H4 (cell line): ENCODE measurements at places on chromosomes 6 and 20.

DNA sequence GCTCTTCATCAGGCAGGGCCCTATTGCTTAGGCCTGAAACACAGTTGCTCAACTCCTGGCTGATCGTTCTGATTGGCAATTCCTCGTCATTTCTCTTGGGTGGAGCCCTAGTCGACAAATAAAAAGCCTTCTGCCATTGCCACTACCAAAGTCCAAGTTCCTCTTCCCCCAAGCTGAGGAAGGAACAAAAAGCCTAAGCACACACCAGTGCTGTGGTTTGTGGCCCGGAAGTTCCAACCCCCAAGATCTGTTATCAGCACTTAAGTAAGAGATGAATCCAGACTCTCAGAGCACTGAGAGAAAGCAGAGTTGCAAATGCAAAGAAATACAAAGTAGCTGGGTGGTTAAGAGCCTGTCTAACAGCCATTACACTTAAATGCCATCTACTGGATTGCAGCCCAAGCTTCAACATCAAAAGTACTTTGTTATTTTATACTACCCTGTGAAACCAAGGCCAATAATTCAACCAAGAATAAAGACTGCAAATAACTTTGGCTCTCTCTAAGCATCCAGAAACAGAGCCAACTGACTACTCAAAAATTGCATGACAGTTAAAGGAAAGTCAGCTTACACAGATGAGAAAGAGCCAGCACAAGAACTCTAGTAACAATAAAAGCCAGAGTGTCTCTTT lies 1024.0 kb downstream of the GRIK2 start:
- peak; percentile 13 for DNase-seq

GRCh38 chr6:37653933-37654565 lies 43.6 kb downstream of the MDGA1 start:
- DNase-seq: peak; percentile 55

DNA sequence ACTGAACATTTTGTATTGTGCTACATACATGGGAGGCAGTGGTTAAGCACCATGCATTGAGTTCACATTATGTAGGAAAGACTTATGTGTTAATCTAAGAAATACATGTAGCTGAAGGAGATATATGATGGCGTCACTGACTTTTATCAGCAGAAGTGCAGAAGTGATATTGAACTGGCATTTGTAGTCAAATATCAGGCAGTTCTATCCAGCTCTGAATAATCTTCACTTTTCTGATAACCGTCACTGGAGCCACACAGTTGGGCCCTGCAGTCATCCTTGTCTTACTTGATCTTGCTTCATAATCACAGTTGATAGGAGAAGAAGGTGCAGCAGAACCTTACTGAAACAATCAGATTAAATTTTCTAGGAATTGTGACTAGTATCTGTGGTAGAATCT lies 26.4 kb downstream of the CRISP1 start:
- DNase-seq: no peak

- DNase-seq: no peak
Observed at GRCh38 chr6:156877126-156877863, 100.1 kb downstream of the ARID1B start.

- DNase-seq: no peak
Observed at GRCh38 chr20:45576995-45577394, 2.1 kb downstream of the WFDC8 start.

- no peak for DNase-seq
Observed at GRCh38 chr6:2661651-2662050, 89.1 kb downstream of the MYLK4 start.

GRCh38 chr20:21099751-21100577 lies 6.2 kb downstream of the LINC00237 start:
- no peak for DNase-seq

GRCh38 chr20:64045346-64046011 lies 4.0 kb downstream of the SOX18 start:
- DNase-seq: no peak

GRCh38 chr6:169092375-169092774 lies 161.3 kb downstream of the THBS2 start:
- DNase-seq: no peak

- no peak for DNase-seq
Observed at GRCh38 chr20:49672096-49672664, 41.5 kb downstream of the B4GALT5 start.

DNA sequence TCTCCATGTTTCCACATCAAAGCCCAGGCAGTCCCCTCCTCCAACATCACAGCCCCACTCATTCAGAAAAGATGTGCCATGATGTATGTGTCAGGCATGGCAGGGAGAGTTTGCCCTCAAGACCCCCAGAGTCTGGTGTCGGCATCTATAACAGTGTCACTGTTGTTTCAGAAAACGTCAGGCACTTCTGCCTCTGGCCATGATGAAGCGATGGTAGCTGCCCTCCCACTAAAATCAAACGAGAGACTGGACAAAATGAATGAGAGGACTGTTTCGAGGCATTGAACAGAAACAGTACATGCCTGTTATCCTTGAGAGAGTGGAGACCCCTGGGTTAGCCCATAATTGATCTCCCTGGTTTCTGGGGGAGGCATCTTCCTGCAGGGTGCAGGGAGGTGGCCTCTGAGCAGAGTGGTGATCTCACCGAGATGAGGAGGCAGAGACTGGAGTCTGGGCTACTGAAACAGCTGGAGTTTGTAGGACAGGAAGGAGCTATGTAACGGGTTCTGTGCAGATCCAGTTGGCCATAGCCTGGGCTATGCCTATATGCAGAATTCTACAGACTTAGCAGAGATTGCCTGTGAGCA lies 144.5 kb downstream of the SYCP2 start:
- no peak for DNase-seq

GRCh38 chr6:112005013-112005371 lies 48.9 kb upstream of the CCN6 start:
- no peak for DNase-seq

- DNase-seq: no peak
Observed at GRCh38 chr6:26284537-26285142, 80.4 kb upstream of the BTN3A2 start.

DNA sequence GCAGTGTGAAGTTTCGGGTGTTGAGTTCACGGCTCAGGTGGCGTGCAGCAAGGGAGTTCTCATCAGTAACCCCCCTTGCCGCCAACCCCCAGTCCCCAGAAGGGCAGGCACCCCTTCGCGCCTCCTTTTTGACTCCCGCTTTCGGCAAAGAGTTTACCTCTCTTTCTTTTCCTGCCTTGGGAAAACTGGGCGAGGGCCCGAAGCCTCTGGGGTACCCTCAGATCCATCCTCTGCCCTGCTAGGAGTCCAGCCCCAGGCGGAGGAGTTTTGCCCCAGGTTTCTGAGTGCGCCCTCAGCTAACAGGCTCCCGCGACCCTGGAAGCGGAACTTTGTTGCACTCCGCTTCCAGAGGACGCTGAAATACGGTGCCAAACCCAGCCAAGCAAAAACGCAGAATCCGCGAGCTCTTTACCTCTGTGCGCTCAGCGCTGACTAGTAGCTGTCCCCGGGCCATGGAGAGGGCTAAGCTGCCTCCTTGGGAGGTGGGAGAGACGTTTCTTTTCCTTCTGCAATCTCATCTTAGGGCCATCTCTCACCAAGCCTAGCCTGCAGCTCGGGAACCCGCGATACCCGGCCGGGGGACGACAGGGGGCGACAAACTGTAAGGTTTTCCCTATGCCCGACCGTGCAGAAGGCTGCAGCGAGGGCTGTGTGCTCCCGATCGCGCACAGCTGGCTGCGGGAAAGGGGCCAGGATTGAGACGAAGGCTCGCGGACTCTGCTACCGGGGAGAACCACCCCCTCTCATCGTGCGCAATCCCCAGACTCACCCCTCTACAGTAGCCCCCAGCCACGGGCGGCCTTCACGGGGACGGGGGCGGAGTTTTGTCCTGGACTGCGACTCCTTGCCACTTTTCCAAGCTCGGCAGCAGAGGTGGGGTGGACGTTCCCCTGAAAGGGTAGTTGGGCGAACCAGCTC lies 2.7 kb upstream of the PAX1 start:
- DNase-seq: peak; percentile 44

DNA sequence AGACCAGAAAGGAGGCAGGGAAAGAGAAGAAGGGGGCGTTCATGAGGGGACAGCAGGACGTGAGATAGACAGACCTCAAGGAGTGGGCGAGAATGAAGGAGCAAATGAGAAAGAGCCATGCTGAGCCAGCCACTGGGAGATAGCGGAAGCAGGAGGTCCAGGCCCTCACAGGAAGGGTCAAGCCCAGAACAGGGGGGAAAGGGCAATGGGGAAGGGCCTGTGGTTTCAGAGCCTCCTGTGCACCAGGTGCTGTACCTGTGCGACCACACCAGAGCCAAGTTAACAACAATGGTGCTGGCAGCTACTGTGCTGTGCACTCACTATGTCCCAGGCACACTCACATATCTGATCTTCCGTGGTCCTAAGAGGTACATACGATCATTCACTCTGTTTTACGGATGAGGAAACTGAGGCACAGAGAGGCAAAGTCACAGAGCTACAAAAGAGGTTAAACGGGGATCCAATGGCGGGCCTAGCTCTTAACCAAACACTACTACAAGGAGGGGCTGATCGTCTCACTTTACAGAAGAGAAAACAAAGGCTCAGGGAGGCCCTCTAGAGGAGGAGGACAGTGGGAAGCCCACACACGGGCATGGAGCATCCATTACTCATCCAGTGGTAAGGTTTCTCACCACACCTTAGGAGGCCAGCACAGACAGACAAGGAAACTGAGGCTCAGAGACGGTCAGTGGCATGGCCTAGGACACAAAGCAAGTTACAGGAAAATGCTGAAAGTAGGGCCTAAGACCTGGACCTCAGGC lies 129.1 kb downstream of the PREX1 start:
- DNase-seq: no peak

- DNase-seq: no peak
Observed at GRCh38 chr20:6848041-6848440, 80.6 kb downstream of the BMP2 start.

DNA sequence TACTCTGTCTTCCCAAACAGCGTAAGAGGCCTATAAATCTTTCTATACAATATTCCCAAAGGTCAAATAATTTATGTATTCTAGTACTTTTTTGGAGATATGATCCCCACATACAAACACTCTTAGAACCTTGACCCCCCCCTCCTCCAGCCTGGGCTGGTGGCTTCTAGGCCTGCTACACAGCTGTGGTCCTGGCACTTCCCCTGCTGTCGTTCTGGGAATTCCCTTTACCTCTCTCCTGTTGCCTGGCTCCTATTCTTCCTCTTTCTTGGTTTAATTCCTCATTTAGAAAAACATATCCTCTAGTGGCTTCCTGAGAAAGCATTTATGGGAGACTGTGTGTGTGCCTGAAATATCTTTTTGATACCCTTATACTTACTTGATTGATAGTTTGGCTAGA lies 4.1 kb upstream of the TXLNB start:
- no peak for DNase-seq

GRCh38 chr6:14953836-14954235 lies 292.0 kb upstream of the JARID2 start:
- no peak for DNase-seq

DNA sequence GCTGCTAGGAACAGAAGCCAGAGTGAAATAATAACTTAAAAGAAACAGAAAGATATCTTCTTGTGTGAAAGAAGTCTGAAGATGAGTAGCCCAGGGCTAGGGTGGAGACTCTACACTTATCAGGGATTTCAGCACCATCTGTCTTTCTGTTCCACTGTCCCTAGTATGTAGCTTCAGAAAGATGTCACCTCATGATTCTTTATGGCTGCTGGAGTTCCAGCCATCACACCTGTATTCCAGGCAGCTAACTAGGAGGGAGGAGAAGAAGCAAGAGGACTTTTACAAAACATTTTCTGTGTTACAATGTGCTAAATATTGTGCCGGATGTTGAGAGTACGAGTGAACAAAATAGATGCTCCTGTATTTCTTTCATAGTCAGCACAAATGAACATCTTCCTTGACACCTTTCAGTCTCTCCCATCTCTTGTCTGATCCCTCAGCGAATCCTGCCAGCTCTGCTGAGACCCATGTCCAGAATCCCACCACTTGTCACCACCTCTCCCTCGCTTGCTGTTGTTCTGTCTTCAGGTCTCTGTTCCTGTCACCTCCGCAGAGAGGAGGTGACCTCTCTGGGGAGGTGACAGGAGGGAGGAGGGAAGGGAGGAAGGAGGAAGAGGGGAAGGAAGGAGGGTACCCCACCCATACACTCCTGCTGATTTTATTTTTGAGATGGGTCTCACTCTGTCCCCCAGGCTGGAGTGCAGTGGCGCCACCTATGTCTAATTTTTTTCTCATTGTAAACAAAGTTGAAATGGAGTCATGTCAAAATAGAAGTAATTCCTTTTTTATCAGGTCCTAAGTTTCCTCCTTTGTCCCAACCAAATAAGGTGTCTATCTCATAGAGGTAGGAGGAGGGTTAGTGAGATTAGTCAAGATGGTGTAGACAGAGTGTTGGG lies 188.9 kb downstream of the TFAP2C start:
- no peak for DNase-seq

GRCh38 chr6:142361345-142361744 lies 59.5 kb downstream of the ADGRG6 start:
- no peak for DNase-seq

DNA sequence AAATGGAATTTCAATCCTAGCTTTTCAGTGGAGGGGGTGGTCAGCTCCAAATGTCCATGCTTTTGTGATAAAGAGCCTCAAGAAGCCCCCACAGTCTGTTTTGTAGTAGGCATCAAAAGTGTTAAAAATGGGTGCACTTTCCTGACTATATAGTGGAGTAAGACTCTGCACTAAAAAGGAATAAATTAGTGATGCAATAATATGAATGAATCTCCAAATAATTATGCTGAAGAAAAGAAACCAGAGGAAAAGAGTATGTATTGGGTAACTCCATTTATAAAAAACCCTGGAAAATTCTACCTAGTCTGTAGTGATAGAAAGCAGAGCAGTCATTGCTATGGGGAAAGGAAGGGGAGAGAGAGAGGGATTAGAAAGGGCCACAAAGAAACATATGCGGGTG lies 310.4 kb upstream of the SUPT3H start:
- no peak for DNase-seq

DNA sequence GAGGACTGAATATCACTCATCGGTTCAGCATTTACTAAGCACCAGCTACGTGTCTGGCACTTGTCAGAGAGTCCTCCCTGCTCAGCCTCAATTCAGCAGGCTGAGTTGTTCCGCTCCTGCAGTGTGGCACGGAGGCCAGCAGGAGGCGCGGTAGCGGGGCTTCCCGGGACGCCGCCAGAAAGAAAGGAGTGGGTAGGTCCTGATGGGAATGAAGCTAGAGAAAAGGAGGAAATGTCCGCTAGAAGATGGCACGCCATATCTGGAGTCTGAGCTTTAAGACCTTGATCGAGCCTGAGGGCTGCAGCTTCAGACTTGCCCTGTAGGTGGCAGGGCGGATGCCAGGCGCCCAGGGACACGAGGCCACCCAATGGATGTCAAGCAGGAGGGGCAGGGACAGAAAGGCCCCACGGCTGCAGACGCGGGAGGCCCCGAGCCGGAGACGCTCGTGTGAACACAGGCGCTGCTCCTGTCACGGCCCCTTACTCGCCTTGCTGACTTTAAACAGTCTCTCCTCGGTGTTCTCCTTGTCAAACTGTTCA lies 18.7 kb downstream of the SERPINB6 start:
- peak; percentile 52 for DNase-seq

GRCh38 chr6:65633501-65633900 lies 73.5 kb downstream of the EYS start:
- peak; percentile 39 for DNase-seq

GRCh38 chr6:27836783-27837624 lies 75.2 kb downstream of the OR2B2 start:
- DNase-seq: peak; percentile 83
